Stimulated activated CD4-positive, alpha-beta T cell treated with anti-CD3 and anti-CD28 coated beads, TNF-alpha, amount 100 ng/mL, for 1 hour (primary cell): ENCODE measurements at places on chromosomes 4 and X.

DNA sequence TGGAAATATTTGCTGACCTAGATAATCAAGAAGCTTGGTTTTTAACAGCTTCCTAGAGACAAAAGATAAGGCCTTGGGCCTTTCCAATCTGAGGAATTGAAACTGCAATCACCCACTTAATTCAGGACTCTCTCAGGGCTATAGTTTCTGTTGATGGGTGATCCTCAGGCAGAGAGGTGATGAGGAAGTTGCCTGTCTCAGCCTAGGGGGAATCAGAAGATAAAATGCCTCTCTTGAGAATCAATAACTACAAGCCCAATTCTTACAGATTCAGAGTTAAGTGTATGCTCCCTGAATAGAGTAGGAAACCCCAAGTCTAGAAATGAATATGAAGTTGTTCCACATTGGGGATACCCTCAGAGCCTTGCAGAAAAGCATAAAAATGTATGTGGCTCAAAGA is 45.5 kb downstream of the NFKB1 start:
- DNase-seq, result no peak

DNA sequence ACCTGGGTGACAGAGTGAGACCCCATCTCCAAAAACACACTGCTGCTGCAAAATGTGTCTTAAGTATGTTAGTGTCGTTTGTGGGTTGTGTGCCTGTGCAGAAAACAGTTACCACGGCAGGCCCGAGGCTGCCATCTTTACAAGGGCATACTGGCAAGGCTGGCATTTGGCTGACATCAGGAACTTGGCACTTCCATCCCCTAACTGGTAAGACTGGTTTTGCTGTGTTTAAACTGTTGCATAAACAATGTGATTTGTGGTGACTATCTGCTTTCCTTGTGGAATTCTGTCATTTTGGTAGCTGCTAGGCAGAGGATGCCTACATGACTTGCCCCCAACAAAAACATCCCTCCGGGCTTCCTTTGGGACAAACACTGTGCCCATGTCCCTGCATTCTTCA is 12.3 kb downstream of the LRP2BP start:
- no peak for DNase-seq

DNA sequence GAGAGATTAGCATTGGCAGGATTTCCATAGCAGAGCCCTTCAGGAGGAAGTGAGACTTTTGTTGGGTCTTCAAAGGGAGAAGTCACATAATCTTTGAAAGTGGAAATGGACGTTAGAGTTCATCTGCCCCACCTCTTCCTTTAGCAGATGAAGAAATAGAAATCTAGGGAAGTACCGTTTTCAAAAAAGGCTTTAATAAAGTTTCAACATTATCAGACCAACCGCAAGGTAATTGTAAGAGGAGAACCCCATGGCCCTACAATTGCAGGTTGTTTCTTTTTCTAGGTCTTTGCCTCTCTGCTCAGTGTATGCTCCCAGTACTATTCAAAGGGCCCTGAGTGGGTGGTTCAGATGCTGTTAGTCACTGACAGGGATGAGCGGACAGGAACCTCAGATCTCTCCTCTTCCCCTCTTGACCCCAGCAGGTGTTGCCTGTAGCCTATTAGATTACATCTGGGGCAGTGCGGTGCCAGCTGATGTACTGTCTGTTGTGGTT is 48.6 kb upstream of the AP1S2 start:
- no peak for DNase-seq

DNA sequence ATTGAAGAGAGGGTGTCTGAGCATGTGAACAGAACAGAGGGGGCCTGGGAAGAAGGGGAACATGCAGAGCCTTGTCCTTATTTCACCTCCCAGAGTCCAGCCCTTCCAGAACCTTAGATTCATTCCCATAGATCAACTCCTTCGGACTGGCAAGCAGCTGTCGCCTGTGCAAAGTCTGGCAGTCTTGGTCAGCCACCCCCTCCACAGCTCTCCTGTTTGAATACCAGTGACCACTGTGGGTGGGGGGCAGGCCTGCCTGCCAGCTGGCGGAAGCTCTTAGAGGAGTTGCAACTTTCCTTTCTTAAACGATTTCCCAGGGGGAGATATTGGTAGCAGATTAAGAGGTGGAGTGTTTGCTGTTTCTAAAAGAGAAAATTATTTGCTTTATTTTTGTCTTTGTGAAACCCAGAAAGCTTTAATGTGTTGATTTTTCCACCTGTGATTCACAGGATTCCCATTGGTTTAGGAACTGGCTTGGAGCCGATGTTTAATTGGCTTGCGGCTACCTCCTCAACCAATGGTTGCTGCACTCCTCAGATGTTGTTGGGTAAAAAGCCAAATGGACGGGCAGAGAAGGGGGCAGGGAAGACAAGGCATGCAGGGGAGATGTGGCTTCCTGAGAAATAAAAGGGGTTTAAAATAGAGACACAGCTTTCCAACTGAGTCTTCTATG is 62.2 kb upstream of the PRPS1 start:
- DNase-seq, result no peak

DNA sequence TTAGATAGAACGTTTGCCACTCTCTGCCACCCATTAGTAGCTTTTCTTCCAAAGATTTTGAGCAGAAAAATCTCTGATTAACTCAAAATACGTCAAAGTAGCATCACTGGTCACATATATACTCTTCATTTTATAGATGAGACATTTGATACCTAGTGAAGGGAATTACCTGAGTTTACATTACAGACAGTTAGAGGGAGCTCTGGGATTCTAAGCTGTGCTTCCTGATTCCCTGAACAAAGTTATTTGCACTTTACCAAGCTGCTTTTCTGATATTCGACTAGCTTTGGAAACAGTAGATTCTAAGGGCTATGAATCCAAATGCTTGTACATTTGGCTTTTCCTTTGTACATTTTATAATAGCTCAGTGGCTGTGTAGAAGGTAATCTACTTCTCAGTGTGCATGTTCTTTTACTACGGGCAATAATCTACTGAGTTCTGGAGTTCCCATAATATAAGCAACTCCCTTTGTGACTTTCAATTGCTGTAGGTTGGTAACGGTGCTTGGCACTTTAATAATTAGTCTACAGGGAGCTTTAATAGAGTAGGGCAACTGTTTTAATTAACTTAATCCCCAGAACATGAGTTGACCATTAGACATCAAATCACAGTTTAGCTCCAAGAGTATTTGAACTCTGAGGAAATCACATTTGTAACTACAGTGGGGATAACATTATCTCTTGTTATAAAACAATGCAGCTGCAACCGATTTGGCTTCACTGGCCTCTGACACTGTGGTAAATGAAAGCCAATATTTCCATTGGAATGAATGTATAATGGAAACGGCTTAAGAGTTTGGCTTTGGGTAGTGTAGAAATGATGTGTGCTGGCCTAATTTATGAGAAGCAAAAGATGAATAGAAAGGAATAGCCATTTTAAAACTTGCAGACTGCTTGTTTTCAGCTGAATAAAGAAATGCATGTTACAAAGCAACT is 1602.4 kb downstream of the STIM2 start:
- DNase-seq, result no peak

DNA sequence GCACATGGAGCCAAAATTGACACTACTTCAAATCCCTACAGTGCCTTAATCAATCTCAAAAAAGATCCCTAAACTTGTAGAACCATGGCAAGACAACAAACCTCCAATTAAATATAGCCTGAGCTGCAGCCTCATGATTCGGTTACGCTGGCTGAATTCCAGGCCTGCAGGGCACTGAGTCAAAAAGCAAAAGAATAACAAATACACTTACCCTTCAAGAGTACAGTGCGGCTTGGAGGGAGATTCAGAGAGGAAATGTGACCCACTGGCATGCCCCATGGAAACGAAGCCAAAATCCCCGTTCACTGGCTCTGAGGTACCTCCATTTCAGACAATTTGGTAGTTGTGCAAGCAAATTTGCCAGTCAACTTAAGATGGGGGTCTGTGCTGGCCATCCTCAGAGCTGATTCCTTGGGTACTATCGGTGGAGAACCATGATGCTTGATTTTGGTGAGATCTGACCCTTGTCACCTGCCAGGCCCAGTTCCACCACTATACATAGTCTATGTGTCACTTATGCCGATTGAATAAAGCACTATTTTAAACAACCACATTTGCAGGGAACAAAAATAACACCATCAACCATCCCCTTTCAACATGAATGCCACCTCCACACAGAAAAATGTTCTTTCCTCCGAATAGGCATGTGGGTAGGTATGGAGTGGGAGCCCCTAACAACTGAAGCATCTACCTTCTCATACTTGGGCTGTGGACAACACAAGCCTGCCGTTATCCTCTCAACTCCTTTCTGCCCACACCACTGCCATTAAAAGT is 2.1 kb downstream of the C4orf54 start:
- no peak for DNase-seq

GRCh38 chr4:148295642-148296041 is 146.6 kb downstream of the NR3C2 start:
- no peak for DNase-seq

- DNase-seq, result no peak
Measured at GRCh38 chrX:1593286-1594271, 2.2 kb downstream of the AKAP17A start.

DNA sequence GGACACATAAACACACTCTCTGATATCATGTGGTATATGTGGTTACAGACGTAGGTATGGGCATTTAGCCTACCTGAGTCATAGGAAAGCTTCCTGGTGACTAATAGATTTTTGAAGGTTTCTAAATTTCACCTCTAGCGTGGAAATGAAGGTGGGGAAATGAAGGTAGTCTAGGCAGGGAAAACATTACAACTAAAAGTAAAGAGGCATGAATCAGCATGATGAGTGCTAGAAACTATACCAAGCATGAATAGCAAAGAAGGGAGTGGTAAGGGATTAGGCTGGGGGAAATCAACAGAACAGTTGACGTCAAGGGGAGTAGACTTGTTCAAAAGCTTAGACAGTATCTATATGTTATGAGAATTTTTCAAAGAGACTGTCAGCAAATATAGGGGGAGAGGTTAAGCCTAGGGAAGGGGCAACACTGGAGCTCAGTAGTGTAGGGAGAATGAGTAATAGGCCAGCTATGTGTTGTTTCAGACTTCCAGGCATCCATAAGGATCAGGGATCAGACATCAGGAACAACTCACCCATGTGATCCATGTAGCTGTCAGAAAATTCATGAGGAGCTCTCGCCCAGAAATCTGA is 279.3 kb upstream of the DIPK2B start:
- DNase-seq, result no peak

GRCh38 chrX:22093550-22093949 is 61.4 kb downstream of the PHEX start:
- no peak for DNase-seq

GRCh38 chr4:176277162-176277904 is 8.3 kb upstream of the ASB5 start:
- no peak for DNase-seq

- no peak for DNase-seq
Measured at GRCh38 chr4:75948822-75949444, 8.1 kb upstream of the NAAA start.

GRCh38 chr4:140790765-140791164 is 34.6 kb upstream of the TBC1D9 start:
- DNase-seq, result no peak

DNA sequence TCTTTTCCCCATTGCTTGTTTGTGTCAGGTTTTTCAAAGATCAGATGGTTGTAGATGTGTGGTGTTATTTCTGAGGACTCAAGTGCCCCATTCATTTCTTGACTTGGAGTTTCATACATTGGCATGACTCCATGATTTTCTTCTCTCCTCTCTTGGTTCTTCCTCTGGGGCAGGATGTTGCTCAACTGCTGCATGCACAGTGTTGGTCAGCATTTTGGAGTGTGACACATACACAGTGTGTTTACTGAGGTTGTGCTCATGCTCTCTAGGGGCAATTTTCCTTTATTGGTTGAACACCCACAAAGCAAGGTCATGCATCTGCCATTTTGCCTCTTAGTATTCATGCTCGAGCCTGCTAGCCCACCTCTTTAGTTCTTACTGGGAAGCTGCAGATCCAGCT is 1993.8 kb downstream of the ARAP2 start:
- no peak for DNase-seq

DNA sequence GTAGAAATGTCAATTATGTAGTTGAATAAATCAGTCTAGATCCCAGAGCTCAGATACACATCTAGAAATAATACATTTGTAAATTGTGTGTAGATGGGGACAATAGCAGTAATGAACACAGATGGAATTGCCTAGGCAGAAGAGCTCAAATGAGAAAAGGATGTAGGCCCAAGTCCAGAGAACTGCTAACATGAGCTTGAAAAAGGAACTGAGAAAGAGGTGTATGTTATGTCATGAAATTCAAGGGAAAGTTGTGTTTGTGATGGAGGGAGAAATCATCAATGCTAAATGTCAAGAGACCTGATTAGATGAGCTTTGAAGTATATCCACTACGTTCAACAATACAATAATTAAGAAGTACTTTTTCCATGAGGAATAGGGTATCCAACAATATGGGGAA is 376.6 kb upstream of the ATOH1 start:
- DNase-seq, result no peak
